ENCODE measurements at places on chromosomes 16 and 17.
A peak's percentile ranks its signal among the peaks of the same experiment; 100 is the strongest.

DNA sequence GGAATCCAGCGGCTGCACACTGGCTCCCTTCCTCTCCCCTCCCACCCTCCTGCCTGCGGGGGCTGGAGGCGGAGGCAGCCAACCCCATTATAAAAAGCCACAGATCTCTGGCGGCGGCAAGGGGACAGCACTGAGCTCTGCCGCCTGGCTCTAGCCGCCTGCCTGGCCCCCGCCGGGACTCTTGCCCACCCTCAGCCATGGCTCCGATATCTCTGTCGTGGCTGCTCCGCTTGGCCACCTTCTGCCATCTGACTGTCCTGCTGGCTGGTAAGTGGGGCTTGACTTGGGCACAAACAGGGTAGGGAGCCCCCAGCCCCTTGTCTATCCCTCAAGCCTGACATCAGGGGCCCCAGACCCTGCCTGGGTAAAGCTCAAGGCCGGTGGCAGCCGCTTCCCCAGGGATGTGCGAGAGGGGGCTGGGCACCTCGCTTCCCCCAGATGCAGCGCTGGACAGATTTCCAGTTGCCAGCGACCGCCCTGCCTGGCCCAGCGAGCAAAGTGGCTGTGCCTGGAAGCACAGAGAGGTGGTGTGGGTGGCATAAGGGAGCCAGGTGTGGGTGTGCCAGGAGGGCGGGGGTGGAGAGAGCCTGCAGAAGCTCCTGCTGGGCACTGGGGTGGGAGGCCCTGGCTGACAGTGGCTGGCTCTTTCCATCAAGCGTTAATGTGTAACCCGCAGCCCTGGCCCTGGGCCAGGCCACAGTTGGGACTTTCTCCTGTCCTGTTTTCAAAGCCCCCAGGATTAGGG is at the start of gene CX3CL1:
TSS of gene CX3CL1 (plus strand) at position 119 of the 745 bp plus-strand sequence. CDS start at position 198, 79 bp downstream.
- DNase-seq = peak; percentile 87

- DNase-seq = peak; percentile 39
Observed at GRCh38 chr17:71460943-71461342, 659.9 kb upstream of the SOX9 start.

- DNase-seq = peak; percentile 35
Observed at GRCh38 chr17:8290043-8290442, 1.6 kb downstream of the RANGRF start.

DNA sequence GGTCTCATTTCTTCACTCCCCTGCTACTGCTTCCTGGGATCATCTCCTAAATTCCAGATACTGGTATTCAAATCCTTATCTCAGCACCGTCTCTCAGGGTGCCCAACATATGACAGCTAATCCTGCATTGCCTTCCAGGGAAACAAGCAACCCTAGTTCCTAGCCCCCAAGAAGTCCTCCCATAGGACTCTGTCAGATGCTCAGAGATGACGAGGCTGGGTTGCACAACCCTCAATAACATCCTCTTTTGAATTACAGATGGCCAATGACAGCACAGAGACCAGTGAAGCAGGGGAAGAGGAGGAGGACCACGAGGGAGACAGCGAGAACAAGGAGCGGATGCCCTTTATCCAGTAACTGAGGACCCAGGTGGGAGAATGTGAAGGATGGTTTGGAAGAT is 45.0 kb upstream of the CLEC3A start:
- DNase-seq = no peak

DNA sequence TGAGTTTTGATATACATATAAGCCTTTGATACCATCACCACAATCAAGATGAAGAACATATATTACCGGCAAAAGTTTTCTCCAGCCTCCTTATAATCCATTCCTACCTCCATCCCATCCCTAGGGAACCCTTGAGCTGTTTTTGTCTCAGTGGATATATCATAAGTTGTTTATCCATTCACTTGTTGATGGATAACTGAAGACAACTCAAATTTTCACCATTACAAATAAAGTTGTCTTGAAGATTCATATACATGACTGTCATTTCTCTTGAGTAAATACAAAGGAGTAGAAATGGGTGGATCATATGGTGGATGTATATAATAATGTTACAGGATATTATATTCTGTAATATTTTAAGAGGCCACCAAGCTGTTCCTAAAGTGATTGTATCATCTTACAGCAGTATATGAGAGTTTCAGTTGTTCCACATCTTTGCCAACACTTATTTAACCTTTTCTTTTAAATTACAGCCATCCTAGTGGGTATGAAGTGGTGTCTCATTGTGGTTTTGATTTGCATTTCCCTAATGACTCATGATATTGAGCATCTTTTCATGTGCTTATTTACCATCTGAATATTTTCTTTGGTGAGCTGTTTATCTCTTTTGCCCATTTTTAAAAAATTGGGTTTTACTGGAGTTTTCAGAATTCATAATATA is 17.4 kb downstream of the NF1 start:
- peak; percentile 56 for DNase-seq

DNA sequence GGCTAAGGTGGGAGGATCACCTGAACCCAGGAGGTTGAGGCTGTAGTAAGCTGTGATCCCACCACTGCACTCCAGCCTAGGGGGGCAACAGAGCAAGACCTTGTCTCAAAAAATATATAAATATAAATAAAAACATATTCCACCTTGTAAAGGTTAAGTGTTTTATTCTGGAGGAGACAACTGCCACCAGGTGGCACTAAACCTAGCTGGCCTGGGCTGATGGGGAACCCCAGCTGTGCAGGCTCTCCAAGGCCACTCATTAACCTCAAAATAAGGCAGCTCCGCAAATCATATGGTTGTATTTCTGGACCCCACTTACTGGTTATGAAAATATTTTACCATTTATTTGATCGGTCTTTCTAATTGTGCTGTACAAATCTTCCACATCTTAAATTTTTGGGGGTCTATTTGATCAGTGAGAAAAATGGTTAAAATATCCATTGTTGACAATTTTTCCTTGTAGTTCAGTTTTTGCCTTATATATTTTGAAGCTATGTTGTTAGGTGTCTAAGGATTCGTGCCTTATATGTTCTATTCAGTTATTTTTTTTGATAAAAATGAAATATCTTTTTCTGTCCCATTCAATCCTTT is 8.5 kb upstream of the ICAM2 start:
- DNase-seq = peak; percentile 67

- no peak for DNase-seq
Observed at GRCh38 chr17:19531780-19532501, 1.7 kb upstream of the SLC47A1 start.

GRCh38 chr17:7929158-7930023 is at the start of gene KCNAB3:
Gene KCNAB3 (minus strand): TSS chr17:7929856. CDS start chr17:7929435, 421 bp downstream.
- no peak for DNase-seq

- DNase-seq = no peak
Observed at GRCh38 chr17:45227926-45228762, 6.5 kb downstream of the FMNL1 start.

DNA sequence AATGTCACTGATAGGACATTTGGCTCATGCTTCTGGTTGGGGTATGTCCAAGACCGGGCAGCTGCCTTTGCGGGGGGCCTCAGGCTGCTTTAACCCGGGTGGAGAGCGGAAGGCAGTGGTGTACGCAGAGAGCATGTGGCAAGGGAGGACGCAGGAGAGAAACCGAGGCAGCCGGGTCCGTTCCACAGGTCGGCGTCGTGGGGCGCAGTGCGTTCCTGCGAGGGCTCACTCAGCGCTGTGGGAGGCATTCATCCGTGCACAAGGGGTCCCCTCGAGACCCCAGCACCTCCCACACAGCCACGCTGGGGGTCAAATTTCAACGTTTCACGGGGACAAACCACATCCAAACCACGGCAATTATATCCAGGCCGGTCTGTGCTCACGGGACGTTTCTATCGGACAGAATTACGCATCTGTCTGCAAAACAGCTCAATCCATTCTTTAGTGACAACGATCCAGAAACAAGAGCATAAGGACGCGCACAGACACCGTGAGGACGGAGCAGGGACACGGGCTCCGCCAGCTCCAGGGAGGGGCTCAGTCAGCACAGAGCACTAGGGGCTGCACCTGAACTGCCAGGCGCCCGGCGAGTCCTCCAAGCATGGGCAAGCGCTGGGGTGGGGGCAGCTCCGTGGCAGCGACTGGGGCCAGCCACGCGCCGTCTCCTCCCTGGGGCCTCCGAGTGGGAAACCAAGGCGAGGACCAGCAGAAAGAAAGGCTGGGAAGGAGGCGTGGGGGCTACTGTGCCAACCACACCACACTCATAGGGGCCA is 108.4 kb upstream of the METRNL start:
- DNase-seq = no peak

DNA sequence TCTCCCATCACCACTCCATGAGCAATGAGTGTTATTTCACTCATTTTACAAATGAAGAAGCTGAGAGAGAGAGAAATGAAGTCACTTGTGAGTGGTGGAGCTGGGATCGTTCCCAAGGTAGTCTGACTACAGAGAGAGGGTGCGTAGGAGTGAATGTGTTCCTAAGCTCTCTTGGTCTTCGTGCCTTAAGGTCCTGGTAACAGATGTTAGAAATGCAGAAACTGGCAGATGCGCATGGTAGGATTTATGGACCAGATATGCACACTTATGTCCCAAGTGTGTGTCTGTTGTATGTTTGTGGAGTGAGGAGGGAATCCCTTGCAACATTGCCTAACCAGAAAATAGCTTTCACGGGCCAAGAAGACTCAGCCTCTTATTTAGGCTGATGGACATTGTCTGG is 93.2 kb upstream of the ZNF469 start:
- no peak for DNase-seq

DNA sequence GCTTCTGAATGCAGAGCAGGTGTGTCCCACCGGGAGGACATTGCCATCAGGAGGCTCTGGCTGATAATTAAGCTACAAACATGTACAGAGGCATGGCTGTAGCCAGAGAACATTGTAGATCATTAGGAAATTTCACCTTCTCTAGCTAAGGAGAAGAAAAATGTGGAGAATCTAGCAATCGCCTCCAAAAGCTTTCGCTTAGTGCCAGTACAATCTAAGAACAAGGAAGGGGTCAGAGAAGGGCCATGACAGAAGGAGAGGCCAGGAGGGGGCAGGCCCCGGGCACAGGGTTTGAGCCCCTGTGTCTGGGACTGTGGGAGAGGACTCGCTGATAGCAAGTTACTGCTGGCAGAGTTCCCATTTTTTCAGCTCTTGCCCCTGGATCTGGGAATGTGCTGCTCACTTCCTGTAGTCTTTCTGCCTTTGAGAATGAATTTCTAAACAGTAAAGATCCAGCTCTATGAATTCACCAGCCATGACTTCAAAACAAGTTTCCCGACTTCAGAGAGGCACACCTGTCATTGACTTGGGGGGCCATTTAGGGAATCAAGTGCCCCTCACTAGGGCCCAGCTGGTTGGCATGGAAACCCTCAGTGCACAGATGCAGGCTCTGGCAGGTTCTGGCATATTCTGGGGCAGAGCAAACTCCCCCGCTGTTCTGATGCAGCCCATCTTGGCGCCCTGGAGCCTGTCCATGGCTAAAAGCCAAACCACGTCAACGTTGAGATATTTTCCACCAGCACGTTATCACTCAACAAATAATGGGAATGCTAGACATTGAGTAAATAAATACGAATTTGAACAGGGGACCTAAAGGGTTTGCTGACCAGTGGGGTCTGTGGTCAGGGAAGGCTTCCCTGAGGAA is 59.5 kb upstream of the CACNG4 start:
- peak; percentile 73 for DNase-seq

- no peak for DNase-seq
Observed at GRCh38 chr16:11224894-11225676, 30.9 kb downstream of the SOCS1 start.

- no peak for DNase-seq
Observed at GRCh38 chr16:24535827-24536226, 3.5 kb upstream of the RBBP6 start.

- DNase-seq = peak; percentile 94
Observed at GRCh38 chr17:352421-353212, at the start of gene RPH3AL. Gene RPH3AL (minus strand): TSS chr17:352807. CDS start chr17:327543, 25,264 bp downstream.

GRCh38 chr16:80682421-80683070 is 121.9 kb downstream of the CDYL2 start:
- no peak for DNase-seq

- no peak for DNase-seq
Observed at GRCh38 chr17:40604327-40605080, 39.2 kb upstream of the CCR7 start.

- DNase-seq = peak; percentile 52
Observed at GRCh38 chr17:45852535-45853297, 8.0 kb downstream of the SPPL2C start.

GRCh38 chr17:79079421-79080200 is 5.0 kb downstream of the ENGASE start:
- no peak for DNase-seq

- no peak for DNase-seq
Observed at GRCh38 chr17:35010093-35010492, 29.8 kb downstream of the LIG3 start.

DNA sequence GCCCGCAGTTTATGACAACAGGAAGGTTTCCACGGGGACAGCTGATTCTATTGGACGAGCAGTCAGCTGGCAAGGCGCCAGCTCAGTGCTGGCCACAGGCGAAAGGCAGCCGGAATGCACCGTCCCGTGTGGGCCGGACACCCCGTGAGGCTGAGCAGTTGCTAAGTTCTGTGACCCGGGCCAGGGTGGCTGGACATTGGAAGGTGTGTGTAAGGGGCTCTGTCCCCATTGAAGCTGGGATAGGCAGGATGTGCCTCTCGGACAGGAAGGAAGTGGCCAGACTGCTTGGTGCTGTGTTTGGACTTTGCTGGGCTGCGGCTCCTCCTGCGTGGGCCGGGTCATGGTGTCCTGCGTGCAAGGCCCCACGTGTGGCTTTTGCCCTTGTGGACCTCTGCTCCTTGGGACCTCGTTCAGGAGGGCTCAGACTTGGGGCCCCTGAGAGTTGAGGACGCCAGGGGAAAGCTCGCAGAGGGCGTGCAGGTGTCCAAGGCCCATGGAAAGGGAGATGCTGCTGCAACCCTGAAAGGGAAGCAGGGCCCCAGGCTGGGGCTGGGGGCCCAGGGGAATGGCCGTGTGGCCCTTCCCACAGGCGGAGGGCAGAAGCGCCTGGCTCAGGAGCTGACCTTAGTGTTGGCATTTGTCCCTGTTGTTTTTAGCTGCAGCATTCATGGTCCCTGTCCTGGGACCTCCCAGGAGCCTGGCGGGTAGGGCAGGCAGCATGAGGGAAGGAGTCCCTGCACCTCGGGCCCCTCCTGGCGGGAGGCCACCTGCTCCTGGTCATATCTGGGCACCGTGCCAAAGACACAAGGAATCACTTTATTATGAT is 10.0 kb downstream of the BAIAP2 start:
- peak; percentile 96 for DNase-seq

GRCh38 chr16:35182043-35182677 is 1722.7 kb downstream of the TP53TG3F start:
- no peak for DNase-seq

DNA sequence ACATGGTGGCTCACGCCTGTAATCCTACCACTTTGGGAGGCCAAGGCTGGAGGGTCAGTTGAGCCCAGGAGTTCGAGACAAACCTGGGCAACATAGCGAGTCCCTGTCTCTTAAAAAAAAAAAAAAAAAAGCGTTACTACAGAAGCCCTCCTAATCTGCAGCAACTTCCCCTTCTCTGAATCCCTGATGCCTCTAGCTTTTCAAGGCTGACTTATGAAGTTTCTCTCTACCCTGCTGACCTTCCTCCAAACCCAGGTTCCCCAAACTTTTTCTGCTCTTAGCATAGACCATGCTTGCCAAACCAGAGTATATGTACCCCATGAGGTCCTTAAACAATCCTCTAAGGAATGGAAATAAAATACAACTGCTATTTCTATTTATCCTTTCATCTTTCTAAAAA is 16.4 kb downstream of the LYRM1 start:
- no peak for DNase-seq

- no peak for DNase-seq
Observed at GRCh38 chr16:3029491-3030221, 5.8 kb downstream of the THOC6 start.

Data from kidney tubule cell (primary cell).